ENCODE measurements at places on chromosomes 5 and 9. TPM values are rescaled to one million over a fixed set of nuclear protein-coding genes. Genes with fewer than 3 reads are reported as not detected.

The FAM120A gene
- total RNA-seq, result 124 TPM

The NREP gene
- 3.8 TPM for total RNA-seq

DNA sequence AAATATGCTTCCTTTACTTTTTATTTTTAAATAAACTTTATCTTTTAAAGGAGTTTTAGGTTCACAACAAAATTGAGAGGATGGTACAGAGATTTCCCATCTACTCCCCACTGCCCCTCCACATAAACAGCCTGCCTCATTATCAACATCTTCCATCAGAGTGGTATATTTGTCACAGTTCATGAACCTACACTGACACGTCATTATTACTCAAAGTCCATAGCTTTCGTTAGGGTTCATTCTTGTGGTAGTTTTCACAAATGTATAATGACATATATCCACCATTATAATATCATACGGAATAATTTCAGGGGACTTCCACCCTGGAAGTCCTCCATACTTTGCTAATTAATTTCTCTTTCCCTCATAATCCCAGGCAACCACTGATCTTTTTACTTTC, 204.9 kb downstream of the SMARCA2 start:
- DNase-seq, result no peak
- no peak overlapping the region for H3K4me3 ChIP-seq
- no peaks in the 10 kb centered on the region for H3K27me3 ChIP-seq
- no peaks in the 10 kb centered on the region for H3K4me1 ChIP-seq

The GNE gene
- total RNA-seq, result 20.5 TPM

DNA sequence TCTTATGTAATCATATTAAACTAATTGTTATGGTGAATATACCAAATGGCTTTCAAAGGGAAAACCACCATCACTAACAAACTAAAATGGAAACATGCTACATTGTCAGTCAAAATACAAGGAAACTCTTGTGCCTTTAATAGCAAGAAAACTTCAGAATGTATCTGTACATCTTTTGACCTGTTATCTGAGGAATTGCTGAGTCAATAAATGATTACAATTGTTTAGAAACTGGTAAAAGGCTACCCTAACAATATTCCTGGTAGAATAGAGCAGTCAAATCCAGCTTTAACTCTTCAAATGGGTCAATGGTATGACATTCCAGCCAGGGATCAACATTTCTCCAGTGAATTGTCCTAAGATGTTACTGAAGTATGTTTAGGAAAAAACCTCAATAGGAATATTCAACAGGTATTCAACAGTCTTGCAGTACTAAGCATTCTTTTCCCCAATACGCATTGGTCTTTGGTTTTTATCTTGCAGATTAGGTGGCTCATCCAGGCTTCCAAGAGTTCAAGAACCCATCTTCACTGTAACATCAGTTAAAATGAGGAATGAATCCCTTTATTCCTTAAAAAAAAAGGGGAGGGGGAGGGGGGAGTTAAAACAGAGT, 52.4 kb downstream of the CSNK1A1 start:
- no peak for DNase-seq
- H3K27me3 ChIP-seq, result no peaks in the 10 kb centered on the region
- peaks cover 36% of the 10 kb centered on the region for H3K36me3 ChIP-seq
- H3K4me1 ChIP-seq, result no peaks in the 10 kb centered on the region
- no peak overlapping the region for H3K4me3 ChIP-seq
- no peak overlapping the region for H3K27ac ChIP-seq

DNA sequence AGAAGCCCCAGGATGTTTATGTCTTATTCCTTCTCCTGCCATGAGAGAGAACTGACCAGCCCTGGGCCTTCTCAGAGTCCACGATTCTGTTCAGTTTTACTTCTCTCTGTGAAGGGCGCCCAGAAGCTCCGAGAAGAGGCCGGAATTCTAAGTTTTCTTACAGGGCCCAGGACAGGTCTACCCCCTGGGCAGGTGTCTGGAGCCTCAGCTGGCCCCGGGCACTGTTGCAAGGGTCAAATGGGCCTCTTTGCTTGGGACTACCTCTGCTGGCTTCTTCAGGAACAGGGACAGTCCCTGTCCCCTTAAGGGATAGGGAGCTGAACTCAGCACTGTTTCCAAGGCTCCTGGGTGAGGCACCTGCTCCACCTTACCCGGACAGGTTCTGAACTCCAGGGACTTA, 55.0 kb downstream of the RASGEF1C start:
- H3K36me3 ChIP-seq, result peaks cover 2% of the 10 kb centered on the region
- H3K27ac ChIP-seq, result no peak overlapping the region
- DNase-seq, result no peak
